ENCODE measurements at places on chromosomes 6 and 20. TPM values are rescaled to one million over a fixed set of nuclear protein-coding genes. Genes with fewer than 3 reads are reported as not detected.

GRCh38 chr20:23161968-23162696 is 76.0 kb upstream of the CD93 start:
- no peak for DNase-seq

- no peak for DNase-seq
Observed at GRCh38 chr20:46127396-46128010, 9.4 kb downstream of the CD40 start.

DNA sequence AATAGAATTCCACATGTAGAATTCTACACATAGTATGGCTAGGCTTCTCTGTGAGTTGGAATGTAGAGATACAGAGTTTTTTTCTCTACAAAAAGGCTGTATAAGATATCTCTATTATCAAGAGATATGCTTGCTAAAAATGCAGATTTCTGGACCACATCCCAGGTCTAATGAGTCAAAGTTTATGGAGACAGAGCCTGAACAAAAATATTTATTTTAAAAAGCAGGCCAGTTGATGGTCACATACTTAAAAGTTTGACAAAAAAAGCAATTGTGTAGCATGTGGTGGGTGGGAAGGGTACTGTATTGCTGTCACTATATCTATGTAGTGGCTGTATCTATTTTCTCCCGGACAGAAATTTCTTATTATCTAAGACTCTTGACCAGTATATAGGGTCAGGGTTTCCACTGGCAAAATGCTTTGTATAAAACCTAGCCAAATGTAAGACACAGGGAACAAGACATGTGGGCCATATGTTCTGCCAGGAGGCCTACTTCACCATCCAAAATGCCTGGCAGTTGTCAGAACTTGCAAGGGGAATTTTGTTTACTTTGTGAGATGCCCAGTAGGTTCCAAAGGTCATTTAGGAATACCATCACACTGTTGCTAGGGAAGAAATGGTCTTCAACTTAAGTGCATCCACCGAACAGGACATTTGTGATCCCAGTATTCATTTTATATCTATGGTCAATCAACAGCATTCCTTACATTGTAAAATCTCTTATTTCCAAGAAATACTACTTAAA is 60.6 kb downstream of the SHPRH start:
- no peak for DNase-seq

DNA sequence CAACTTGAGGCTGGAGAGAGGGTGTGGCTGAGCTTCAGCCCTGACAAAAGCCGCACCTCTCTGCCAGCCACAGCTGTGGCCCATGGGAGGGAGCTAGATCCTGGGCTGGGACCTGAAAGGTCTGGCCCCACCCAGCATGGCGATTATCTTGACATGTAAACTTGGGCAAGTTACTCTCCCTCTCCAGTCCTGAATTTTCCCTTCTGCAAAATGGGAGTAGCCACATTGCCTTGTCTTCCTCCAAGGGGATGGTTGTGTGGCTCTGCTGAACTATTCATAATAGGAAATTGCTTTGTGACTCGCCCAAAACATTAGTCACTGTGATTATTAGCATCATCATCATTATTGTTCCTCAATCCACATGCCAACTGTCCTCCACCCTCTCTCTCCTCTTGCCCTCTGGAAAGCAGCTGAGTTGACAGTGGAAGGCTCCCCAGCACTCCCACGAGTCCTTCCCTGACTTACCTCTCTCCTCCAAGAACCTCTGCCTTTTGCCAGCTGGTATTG is 23.0 kb upstream of the RBPJL start:
- DNase-seq: no peak

GRCh38 chr6:44671333-44671732 is 283.8 kb downstream of the CDC5L start:
- DNase-seq: no peak

DNA sequence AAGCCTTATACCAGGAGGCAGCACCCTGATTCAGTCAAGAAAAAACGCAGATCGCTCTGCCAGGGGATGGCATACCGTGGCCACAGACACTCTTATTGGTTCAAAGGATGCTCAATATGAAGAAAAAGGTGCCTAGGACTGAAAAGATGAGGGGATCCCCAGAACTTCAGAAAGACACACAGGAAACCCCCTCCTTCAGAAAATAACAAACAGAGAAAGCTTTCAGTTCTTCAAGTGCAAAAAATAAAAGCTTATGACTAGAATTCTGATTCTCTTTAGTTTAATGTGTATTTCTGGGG is 17.7 kb upstream of the MYB start:
- DNase-seq: no peak

GRCh38 chr6:79421001-79421411 is 116.2 kb downstream of the LCA5 start:
- DNase-seq: peak; percentile 45

DNA sequence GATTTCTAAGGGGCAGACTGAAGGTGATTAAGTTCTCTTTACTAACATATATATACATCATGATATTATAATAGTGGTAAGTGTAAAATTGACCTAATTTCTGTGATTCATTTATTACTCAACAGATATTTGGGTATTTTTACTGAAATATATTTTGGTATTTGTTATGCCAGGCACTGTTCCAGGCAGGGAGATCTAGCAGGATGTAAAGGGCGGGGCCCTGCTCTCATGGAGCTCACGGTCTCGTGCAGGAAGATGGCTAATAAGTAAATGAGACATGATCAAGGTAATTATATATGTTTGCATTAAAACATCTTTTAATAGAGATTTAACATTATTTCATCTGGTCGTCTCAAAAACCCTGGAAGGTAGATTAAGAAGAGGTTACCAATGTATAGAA is 27.7 kb downstream of the FAM50B start:
- DNase-seq: no peak

GRCh38 chr6:40393641-40394040 is 193.5 kb downstream of the LRFN2 start:
- DNase-seq: no peak

DNA sequence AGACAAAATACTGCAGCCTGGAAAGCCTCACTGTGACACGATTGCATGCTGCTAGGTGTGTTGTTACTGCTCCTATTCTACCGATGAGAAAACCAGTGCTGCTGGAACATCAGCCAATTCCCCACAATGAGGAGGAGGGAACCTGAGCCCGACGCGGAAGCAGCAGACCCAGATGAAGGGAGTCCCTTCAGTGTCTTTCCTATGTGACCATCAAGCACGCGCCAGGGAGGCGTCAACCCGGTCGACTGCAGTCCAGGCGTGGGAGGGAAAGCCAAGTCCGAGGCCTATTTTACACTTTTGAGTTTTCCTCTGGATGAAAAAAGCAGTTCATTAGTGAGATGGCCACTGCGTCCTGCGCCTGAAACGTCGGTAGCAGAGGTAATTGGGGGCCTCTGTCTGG is 63.3 kb downstream of the STK35 start:
- no peak for DNase-seq

- no peak for DNase-seq
Observed at GRCh38 chr20:1376007-1376406, 16.8 kb downstream of the FKBP1A start.

DNA sequence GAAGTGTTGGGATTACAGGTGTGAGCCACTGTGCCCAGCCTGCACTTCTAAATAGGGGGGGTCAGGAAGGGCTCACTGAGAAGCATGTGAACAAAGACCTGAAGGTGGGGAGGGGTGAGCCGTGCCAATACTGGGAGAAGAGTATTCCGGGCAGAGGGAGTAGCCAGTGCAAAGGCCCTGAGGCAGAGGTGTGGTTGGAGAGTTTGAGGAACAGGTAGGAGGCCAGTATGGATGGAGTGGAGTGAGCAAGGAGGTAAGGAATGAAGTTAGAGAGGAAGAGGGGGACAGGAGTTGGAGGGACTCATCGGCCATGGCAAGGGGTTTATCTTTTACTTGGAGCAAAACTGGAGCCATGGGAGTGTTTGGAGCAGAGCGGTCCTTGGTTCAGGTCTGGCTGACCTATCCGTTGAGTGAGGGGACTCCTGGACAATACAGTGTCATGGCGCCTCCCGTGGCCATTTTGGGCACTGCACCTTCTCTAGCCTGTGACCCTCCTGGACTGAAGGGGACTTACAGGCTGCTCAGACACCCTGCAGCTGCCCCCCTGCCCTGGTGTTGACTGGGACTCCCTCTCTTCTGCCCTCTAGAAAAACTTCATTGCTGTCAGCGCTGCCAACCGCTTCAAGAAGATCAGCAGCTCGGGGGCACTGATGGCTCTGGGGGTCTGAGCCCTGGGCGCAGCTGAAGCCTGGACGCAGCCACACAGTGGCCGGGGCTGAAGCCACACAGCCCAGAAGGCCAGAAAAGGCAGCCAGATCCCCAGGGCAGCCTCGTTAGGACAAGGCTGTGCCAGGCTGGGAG is 12.1 kb downstream of the FOXS1 start:
- peak; percentile 54 for DNase-seq

DNA sequence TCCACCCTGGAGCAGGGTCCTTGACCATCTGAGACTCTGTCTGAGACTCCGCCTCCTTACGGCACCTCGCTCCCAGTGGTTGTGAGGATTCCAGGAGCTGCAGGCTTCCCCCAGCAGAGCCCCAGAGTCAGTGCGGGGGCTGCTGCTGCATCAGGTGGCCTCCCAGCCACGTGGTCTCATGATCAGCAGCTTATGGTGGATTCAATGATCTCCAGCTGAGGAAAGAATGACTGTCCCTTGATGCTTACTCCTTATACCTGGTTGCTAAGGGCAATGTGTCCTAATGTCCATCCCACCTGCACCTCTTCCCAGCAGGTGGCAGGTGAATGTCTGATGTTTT is 40.0 kb downstream of the SLC22A1 start:
- DNase-seq: no peak

DNA sequence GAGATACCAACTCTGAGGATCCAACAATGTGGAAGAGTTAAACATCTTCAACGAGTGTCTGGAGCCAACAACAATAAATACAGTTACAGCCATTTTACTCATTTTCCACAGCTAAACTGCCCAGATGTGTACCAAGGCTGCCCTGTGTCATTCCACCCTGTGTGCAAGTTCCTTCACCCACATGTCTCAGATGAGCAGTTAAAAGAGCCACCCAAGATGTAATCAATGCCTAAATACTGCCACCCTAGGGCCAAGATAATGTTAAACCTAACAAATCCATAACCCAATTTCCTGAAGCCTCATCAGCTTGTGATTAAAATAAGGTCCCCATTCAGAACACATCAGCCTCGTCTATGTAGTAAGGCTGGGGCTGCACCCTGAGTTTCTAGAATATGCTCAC is 59.9 kb downstream of the GMDS start:
- no peak for DNase-seq

GRCh38 chr6:73652637-73653570 is 888 bp downstream of the SLC17A5 start:
- peak; percentile 63 for DNase-seq

DNA sequence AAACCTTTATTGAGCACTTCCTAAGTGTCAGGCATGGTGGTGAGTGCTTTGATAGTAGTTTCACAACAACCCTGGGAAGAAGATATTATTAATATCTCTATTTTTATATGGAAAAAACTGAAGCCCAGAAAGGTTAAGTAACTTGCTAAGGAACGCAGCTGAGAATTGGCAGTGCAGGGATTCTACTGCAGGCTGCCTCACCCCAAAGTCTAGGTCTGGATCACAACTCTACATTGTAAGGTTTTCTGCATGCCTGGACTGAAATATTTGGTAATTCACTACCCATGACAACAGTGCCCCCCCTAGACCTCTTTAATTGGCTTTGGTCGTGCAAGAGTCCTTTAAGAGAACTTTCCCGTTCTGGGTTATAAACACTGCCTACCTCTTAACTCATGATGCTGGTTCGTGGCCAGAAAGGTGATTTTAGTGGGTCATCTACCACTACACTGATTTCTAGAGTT is 67.1 kb upstream of the KCNQ5 start:
- peak; percentile 20 for DNase-seq

DNA sequence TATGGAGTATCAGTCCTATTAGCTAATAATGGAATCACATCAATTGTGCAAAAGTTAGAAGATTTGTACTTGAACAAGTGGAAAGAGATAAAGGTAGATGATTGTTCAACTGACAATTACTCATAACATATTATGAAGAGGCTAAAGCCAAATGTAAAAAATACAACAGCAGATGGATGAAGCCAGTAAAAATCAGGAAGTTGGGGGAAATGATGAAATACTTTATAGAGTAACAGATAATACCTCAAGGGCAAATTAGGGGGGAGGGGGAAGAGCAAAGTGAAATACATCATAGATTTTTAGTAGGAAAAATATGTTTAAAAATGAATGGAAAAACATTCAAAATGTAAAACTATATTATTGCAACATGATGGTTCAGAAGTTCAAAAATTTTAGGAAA is 114.0 kb downstream of the PDSS2 start:
- DNase-seq: no peak

DNA sequence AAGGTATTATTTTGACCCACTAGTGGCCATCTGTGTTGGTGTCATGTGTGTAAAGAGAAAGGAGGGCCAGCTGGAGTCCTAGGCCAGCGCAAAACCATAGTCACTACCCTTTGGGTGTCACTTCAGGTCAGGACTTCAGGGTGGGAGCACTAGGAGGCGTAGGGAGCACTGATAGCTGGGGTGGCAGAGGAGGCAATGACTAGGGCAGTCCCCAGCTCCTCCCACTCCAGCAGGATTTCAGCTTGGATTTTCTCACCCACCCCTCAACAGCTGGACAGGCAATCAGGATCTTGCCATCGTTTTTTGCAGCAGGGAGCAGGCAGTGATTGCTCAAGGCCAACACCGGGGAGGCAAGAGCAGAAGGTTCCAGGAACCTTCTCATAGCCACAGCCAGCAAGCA is 4.2 kb upstream of the HLA-DOA start:
- DNase-seq: no peak

DNA sequence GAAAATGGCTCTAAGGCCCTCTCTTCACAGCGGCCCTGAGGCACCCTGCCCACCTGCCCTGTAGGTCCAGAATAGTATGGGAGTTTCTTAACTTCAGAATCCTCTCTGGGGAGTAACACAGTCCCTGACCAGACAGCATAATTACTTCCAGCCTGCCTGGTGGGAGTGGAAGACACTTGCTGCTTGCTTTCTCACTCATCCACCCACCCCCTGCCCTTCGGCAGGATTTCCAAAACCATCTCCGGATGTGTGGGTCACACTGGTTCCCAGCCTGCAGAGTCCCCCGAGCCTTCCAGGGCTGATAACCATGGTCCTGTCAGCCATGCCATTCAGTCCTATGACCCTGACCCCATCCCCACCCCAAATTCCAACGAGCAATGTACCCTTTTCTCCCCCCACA is 5.4 kb downstream of the SLC29A1 start:
- DNase-seq: no peak

GRCh38 chr6:125445054-125445453 is 143.3 kb upstream of the HDDC2 start:
- DNase-seq: no peak

Gene PACSIN1
- 5.4 TPM for total RNA-seq

Gene CALHM6
- total RNA-seq: not detected

Gene CALHM4
- total RNA-seq: not detected

Gene SMOC2
- total RNA-seq: not detected

Gene SLA2
- total RNA-seq: not detected

Gene FLRT3
- total RNA-seq: 5.8 TPM

Gene PSMG4
- 16.8 TPM for total RNA-seq

Gene NHLRC1
- total RNA-seq: 4.1 TPM

Gene AK9
- 13.0 TPM for total RNA-seq

Gene PGC
- total RNA-seq: not detected

Gene FNDC1
- 0.16 TPM for total RNA-seq

Gene SPAG4
- 5.5 TPM for total RNA-seq

Gene SLC35D3
- not detected for total RNA-seq
